Stimulated activated CD8-positive, alpha-beta memory T cell treated with anti-CD3 and anti-CD28 coated beads, Interleukin-15, amount 100 ng/mL, for 4 hours (primary cell): ENCODE measurements at places on chromosomes 13 and 19.

GRCh38 chr19:29831041-29831548 is 19.3 kb downstream of the CCNE1 start:
- DNase-seq: peak; percentile 28

GRCh38 chr13:38528986-38529385 is 157.9 kb upstream of the FREM2 start:
- DNase-seq: no peak

DNA sequence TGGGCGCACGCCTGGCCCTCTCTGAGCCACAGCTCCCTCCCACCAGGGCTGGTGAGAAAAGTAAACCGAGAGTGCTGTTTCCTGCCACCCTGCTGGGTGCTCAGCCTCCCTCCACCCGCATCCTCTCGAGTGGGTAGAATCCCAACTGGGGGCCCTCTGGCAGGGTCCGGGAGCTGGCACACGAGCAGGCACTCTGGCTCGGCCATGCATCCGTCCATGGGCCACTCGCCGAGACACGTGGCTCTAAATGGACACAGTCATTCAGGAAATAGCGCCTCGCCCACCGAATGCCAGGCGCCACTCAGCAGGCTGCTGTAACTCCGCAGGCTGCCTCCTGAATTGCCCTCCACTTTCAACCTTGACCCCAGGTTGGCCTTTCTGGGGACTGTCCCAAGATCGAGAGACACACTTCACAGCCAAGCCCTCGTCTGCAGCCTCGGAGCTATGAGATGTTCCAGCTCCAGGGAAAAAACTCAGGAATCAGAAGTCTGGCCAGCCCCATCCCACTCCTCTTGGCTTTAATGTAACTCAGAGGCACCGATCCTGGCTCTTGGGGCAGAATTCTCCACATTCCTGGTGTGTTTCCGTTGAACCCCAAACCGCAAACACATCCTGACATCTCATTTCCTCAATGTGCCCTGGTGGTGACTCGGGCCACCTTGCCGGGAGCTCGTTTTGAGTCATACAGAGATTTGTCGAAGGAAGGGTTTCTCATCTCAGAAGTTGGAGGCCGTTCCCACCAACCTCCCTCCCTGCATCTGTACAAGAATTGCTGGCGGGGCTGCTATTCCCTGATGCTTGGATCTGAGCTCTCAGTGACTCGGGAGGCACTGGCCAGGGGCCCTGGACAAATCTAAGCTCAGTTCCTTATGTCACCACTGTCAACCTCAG is 14.1 kb downstream of the KLF2 start:
- DNase-seq: no peak

DNA sequence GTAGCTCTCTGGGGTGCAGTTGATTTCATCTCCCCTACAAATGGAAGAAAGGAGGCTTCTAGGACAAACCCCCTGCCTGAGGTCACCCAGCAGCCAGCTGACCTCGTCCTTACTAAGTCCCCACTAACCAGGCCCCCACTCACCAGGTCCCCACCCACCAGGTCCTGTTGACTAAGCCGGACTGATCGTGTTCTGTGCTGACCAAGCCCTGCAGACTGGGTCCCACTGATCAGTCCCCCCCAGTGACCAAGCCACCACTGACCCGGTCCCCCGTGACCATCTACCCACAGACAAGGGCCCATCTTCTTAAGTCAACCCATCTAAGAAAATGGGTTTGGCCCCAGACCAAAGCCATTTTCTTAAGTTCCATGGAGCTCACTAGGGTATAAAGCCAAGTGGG is 36.8 kb upstream of the TPM4 start:
- no peak for DNase-seq

GRCh38 chr19:18204394-18205199 is 755 bp upstream of the RAB3A start:
- no peak for DNase-seq

GRCh38 chr13:34349091-34349722 is 531.3 kb downstream of the RFC3 start:
- DNase-seq: no peak
